NCI-H1436 (cell line): ENCODE measurements at places on chromosomes 13 and 19.

- peak; percentile 96 for DNase-seq
Observed at GRCh38 chr19:8444677-8445487, at the start of gene HNRNPM. Gene HNRNPM, plus strand, starts transcription at chr19:8444975. Its CDS starts 24 bp downstream, at chr19:8444999.

- DNase-seq: no peak
Observed at GRCh38 chr13:37059848-37060192, 332 bp upstream of the SUPT20H start.

DNA sequence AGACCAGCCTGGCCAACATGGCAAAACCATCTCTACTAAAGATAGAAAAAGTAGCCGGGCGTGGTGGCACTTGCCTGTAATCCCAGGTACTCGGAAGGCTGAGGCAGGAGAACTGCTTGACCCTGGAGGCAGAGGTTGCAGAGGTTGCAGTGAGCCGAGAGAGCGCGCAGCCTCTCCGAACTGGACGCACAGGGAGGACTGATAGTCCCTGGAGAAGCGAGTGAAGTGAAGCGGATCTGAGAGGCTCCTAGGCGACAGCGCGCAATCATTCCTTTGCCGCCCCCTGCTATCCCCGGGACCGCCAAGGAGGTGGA, 233 bp downstream of the ZNF561 start:
- no peak for DNase-seq

- no peak for DNase-seq
Observed at GRCh38 chr19:10005632-10006334, 4.5 kb downstream of the COL5A3 start.

- no peak for DNase-seq
Observed at GRCh38 chr13:86581706-86582105, 782.5 kb upstream of the SLITRK6 start.

DNA sequence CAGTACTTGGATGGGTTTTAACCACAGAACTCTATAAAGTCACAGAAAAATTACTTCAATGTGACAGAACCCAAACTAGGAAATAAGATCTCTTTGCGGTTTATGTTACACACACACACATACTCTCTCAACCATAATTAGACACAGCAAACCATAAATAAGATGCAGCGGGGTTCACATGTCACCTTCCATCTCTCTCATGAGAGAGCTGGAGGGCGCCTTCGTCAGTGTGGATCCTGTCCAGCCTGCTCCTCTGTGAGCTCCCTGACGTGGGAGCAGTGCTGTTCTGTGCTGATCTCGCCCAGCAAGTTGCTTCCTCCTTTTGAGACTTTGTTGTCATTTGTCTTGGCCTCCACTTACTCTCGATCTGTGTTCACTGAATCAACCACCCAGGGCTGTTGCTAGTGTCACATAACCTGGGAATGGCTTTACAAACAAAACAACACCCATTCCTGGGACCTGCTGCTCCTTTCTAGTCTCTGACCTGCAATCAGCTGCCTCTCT, 204.9 kb upstream of the KL start:
- no peak for DNase-seq

GRCh38 chr19:8221161-8221560, 12.0 kb downstream of the CERS4 start:
- DNase-seq: no peak

GRCh38 chr13:51065372-51066090, 45.5 kb downstream of the C13orf42 start:
- DNase-seq: no peak

GRCh38 chr19:35408284-35409171, 37.7 kb downstream of the GPR42 start:
- no peak for DNase-seq

DNA sequence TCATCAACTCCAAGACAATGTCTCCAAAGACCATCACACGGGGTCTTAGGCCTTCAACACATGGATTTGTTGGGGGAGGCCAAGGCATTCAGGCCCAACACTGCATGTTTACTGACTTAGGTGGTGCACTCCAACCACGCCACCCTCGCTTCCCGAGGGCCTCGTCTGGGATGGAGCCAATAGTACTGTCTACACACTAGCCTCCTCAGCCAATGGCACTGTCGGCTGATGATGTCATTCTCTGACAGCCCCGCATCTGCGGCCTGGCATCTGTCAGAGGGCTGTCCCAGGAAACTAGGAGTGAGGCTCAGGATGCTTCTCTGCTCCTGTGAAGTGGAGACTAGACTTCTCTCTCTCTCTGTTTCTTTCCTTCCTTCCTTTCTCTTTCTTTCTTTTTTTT, 96.6 kb downstream of the TEX26 start:
- DNase-seq: no peak

GRCh38 chr13:40786568-40786996, 2.8 kb upstream of the SLC25A15 start:
- DNase-seq: no peak

DNA sequence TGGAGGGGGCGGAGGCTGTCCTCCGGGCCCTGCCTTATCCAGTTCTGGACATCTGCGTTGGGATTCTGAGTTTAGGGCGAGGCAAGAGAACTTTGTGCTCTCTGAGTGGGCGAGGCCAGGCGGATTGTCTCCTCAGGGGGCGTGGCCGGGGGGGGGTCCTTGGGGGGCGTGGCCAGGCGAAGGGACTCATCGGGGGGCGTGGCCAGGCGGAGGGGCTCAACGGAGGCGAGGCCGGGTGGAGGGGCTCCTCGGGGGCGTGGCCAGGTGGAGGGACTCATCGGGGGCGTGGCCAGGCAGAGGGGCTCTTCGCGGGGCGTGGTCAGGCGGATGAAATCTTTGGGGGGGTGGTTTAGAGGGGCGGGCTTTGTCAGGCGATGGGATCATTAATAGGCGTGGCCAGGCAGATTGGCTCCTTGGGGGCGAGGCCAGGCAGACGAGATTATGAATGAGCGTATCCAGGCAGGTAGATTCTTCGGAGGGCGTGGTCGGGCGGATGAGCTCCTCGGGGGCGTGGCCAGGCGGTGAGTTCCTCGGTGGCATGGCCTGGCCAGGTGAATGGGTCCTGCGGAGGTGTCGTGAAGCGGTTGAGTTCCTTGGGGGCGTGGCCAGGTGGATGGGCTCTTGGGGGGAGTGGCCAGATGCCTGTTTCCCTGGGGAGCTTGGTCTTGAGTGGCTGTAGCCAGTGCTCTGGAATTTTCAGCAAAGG, 10.3 kb upstream of the CACNG7 start:
- DNase-seq: no peak

GRCh38 chr13:80359778-80360452, 19.0 kb upstream of the SPRY2 start:
- no peak for DNase-seq

DNA sequence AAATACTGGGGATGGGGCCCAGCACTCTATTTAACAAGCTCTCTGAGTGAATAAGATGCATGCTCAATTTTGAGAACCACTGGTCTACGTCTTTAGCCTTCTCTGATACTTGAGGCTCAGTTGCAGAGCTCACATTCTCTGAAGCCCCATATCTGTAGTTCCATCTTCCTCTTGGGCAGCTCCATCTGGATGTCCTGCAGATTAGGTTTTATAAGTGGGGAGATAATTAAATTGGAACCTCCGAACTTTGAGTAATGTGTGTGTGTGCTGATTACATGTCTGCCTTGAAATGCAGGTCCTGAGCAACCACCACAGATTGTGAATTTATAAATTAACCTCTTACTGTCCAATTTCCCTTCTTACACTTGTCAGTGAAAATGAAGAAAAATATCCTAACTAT, 7.2 kb upstream of the RASL11A start:
- DNase-seq: no peak

- DNase-seq: no peak
Observed at GRCh38 chr19:58553799-58554493, 959 bp downstream of the CHMP2A start.

DNA sequence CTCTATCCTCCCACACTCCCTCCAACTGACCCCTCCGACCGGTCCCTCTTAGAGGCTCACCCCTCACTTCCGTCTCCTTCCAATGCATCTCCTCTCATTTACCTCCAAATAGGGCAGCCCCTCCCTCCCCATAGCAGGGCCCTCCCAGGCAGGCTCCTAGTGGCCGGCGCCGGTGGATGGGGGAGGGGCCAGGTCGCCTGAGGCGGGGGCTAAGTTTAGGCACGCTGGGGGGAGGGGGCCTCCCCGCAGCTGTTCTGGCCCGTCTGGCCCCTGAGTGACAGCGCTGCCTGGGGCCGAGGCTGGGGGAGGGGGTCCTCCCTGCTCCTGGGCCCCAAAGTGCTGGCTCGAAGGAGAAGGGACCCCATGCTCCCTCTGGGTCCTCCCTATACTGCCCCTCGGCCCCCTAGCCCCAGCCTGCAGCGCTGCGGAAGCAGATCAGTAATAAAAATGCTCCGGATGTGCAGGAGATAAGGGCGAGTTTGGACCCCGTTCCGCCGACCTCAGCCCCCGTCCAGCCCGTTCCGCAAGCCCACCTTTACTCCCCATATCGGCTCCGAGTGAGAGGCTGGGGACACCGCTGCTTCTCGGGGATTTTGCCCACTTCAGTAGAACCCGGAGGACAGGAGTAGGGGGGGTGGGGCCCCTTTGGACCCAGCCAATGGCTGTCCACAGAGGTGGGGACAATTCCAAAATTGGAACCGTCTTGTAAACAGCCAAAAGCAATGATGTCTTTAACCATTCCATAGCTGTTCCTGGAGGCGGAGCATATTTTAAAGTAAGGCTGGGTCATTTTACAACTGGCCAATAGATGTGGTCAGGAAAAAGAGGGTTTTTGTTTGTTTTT, 4.0 kb downstream of the RTN2 start:
- no peak for DNase-seq

GRCh38 chr13:97945342-97945741, 8.1 kb upstream of the IPO5 start:
- DNase-seq: no peak

DNA sequence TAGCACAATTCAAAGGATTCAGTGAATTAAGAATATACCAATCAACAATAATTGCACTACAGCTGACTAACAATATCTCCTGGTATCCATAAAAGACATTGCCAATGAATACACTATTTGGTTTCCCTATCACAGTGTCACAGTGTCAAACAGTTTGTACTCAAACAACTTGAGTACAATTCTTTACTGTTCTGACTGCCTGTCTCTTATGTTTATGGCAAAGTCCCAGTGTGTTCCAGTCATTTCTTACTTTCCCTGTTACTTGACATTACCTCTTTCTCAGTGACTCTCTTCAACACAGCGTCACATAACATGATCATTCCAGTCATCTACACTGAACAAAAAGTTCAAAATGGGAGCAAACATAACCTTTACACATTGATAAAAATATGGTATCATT, 21.2 kb upstream of the RNASEH2B start:
- DNase-seq: no peak

DNA sequence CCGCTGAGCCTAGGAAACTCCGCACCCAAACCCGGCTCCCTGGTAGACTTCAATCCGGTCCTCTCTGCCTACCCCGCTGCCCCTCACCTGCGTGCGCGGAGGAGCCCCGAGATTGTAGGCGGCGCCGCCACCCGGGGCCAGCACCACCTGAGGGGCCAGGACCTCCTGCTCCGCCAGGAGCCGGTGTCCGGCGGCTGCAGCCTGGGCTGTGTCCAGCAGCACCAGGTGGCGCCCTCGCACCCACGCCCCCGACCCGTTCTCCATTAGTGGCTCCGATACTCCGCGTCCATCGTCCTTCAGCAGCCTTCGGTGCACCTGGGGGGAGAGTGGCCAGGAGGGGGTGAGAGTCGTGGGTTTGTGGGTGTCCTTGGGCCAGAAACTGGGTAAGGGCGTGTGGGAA, 18.5 kb downstream of the MAN2B1 start:
- DNase-seq: no peak

DNA sequence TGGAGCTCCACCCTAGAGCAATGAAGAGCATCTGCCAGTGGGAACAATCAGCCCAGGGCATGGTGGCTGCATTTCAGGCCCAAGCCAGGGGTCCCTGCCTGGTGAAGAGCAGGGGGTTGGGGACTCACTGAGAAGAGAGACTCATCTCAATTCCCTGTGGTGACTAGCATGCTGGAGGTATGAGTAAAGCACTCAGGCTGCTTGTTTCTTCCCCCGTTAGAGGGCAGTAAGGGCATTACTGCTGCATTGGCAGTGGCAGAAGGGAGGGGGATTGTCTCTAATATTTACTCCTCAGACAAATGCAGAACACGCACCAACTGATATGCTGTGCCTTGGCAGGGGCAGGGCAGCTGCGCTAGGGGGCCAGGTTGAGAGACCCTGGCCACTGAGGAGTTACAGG, 329.1 kb downstream of the SLITRK5 start:
- no peak for DNase-seq

DNA sequence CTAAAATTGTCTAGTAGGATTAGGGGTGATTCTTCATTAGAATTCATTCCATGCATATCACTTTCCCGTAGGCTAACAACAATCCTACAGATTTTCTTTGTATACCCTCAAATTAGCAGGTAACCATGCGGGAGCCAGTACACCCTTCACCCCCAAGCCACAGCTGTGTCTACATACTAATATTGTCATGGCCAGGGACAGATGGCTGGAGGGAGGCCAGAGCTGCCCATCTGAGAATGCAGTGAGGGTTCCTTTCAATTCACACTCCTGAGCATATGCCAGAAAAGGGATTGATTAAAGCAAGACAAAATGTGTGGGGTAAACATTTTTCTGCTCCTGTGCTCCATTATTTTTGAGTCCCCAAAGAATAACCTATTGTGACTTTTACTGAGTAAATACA, 68.9 kb downstream of the FREM2 start:
- no peak for DNase-seq

- no peak for DNase-seq
Observed at GRCh38 chr13:24906268-24906667, 142.3 kb downstream of the RNF17 start.

- DNase-seq: no peak
Observed at GRCh38 chr13:47142105-47142504, 245.3 kb upstream of the HTR2A start.

DNA sequence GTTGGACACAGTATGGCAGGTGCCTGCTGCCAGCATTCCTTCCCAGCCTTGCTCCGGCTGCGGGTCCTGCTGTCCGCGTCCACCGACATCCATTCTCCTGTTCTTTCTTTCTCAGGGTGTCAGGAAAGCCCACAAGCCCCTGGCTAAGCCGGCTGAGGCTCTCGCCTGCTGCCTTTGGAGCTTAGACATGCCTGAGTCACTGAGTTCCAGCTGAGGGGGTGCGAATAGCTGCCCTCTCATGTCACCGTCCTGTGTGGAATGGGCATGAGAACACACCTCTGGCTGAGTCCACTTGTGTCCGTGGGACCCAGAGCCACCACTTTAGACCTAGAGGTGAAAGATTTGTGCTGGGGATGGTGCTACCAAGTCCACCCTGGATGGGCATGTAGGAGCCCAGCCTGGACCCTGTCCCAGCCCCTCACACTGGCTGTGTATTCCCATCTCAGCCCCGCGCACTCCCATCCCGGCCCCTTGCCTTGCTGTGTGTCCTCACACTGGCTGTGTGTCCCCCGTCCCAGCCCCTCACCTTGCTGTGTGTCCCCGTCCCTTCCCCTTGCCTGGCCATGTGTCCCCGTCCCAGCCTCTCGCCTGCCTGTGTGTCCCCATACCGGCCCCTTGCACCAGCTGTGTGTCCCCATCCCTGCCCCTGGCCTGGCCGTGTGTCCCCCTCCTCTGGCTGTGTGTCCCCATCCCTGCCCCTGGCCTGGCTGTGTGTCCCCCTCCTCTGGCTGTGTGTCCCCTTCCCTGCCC, 24.6 kb upstream of the IRS2 start:
- no peak for DNase-seq

DNA sequence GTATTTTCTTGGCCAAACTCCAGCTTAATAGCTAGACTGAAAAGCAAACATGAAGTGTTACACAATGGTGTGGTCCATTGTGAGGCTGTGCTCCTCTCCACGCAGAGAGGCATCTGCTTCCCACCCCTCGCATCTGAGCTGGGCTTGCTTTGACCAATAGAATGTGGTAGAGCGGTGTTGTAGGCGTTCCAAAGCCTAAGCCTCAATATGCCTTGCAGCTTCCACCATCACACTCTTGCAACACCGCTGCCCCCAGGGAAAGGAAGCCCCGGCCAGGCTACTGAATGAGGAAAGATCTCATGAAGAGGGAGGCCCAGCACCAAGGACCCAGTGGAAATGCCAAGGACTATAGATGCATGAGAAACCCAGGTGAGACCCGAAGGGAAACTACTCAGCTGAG, 9.4 kb downstream of the FLT1 start:
- no peak for DNase-seq
